Esophagus squamous epithelium (tissue), 5 donors: ENCODE measurements at places on chromosomes 12 and 14.
A peak's percentile ranks its signal among the peaks of the same experiment; 100 is the strongest.

DNA sequence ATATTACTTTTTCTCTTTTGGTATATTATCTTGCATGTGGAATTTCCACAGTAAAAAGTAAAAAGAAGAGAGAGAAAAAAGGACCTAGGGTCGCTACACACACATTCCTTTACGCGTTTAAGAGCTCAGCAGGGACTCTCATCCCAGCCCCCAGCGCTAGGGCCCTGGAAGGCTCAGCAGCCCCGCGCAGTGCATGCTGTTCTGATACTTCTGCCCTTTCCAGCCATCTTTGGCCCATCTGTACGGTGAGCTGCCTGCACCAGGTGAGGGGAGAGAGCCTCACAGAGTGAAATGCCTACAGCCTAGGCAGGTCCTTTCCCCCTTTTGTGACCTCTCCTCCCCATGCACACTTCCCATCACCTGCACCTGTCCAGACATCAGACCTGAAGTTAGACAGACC is 1.6 kb upstream of the LTBR start:
- H3K36me3 ChIP-seq: peaks cover 17% of the 10 kb centered on the region
- no peak for DNase-seq
- no peak overlapping the region for H3K4me3 ChIP-seq

DNA sequence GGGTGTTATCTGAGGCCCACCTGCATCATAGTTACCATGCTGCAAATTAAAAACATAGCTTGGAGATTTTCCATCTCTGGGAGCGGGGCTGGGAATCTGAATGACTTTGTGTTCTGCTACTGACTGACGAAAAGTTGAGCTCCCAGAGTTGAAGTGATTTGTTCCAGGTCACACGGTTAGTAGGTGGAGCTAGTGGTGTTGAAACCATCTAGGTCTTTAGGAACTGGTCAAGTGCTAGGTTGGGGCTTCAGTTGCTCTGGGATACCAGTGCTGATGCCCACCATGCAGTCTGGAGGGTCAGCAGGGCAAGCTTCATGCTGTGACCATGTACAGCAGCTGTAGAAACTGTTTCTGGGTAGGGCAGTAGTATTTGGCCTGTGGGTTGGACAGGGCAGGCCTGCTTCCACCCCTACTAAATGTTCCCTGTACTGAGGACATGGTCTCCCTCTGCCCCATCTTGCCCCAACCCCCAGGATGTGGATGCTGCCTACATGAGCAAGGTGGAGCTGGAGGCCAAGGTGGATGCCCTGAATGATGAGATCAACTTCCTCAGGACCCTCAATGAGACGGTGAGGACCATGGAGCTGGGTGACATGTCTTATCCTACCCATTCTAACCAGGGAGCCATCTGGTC is 5.3 kb downstream of the KRT7 start:
- DNase-seq: no peak
- no peak overlapping the region for H3K4me3 ChIP-seq
- H3K27ac ChIP-seq: no peak overlapping the region
- H3K27me3 ChIP-seq: peaks cover 18% of the 10 kb centered on the region

- H3K4me3 ChIP-seq: peak overlapping the region; percentile 84
- H3K4me1 ChIP-seq: peaks cover 22% of the 10 kb centered on the region
- H3K36me3 ChIP-seq: peaks cover 27% of the 10 kb centered on the region
Observed at GRCh38 chr12:74537126-74537706, 419 bp upstream of the ATXN7L3B start.

DNA sequence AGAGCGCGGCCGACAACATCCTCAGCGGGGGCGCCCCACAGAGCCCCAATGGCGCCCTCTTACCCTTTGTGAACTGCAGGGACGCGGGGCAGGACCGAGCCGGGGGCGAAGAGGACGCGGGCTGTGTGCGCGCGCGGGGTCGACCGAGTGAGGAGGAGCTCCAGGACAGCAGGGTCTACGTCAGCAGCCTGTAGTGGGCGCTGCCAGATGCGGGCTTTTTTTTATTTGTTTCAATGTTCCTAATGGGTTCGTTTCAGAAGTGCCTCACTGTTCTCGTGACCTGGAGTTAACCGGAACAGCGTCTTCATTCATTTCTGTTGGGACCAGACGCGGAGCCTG is 103.8 kb upstream of the FKBP4 start:
- H3K27me3 ChIP-seq: peaks cover 52% of the 10 kb centered on the region
- peaks cover 10% of the 10 kb centered on the region for H3K4me1 ChIP-seq
- H3K27ac ChIP-seq: no peak overlapping the region
- H3K36me3 ChIP-seq: peaks cover 12% of the 10 kb centered on the region
- DNase-seq: no peak

DNA sequence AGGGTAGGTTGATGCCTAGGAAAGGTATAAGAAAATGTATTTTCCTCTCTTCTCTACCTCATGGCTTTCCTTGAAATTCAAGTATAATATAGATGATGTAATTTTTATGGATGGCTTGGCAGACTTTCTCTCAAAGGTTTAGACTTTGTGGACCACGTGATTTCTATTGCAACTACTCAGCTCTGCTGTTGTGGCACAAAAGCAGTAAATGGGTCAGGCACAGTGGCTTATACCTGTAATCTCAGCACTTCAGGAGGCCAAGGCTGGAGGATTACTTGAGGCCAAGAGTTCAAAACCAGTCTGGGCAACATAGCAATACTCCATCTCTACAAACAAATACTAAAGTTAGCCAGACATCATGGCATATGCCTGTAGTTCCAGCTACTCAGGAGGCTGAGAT is 22.0 kb downstream of the SRP54 start:
- H3K4me1 ChIP-seq: no peaks in the 10 kb centered on the region
- no peak overlapping the region for H3K27ac ChIP-seq
- H3K4me3 ChIP-seq: no peak overlapping the region

- no peaks in the 10 kb centered on the region for H3K4me1 ChIP-seq
- H3K36me3 ChIP-seq: no peaks in the 10 kb centered on the region
- no peak overlapping the region for H3K4me3 ChIP-seq
- no peak overlapping the region for H3K27ac ChIP-seq
- no peak for DNase-seq
Observed at GRCh38 chr14:79036441-79036840, 866.3 kb downstream of the NRXN3 start.

DNA sequence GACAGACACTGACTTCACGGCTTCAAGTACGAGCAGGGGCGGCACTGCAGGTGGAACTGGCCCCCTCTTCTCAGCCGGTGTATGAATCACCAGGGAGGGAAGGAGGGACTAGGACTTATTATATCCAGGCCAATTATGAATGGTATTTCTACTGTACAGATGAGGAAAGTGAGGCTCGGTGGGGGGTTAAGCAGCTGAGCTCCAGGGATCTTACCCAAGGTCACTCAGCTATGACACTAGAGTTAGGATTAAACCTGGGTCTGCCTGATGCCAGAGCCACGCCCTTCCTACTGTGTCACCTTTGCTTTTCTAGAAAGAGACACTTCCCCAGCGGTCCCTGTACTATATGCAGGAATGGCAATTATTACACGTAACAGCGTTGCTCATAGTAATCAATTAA is 42.2 kb upstream of the NRXN3 start:
- no peak overlapping the region for H3K4me3 ChIP-seq
- H3K27me3 ChIP-seq: no peaks in the 10 kb centered on the region
- DNase-seq: no peak
- no peak overlapping the region for H3K27ac ChIP-seq

- H3K36me3 ChIP-seq: no peaks in the 10 kb centered on the region
- H3K4me1 ChIP-seq: peaks cover 24% of the 10 kb centered on the region
- H3K27me3 ChIP-seq: no peaks in the 10 kb centered on the region
- H3K27ac ChIP-seq: no peak overlapping the region
- no peak overlapping the region for H3K4me3 ChIP-seq
- DNase-seq: no peak
Observed at GRCh38 chr12:49973361-49973830, 649 bp downstream of the AQP6 start.

GRCh38 chr12:8746046-8746445 is 48.3 kb downstream of the RIMKLB start:
- H3K4me1 ChIP-seq: no peaks in the 10 kb centered on the region
- no peaks in the 10 kb centered on the region for H3K36me3 ChIP-seq
- no peak for DNase-seq
- no peaks in the 10 kb centered on the region for H3K27me3 ChIP-seq

DNA sequence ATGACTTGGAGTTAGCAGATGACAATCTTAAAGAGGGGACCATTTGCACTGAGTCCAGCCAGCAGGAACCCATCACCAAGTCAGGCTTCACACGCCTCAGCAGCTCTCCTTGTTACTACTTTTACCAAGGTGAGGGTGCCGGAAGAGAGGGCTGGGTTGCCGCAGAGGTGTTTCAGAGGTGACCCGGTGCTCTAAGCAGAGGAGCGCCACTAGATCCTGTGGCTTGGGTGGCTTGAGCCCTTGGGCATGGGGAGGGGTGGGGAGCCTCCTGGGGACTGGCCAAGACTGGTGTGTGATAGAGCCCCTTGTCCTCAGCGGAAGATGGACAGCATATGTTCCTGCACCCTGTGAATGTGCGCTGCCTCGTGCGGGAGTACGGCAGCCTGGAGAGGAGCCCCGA is 17.7 kb downstream of the POP5 start:
- H3K27me3 ChIP-seq: no peaks in the 10 kb centered on the region
- no peaks in the 10 kb centered on the region for H3K4me1 ChIP-seq
- no peak for DNase-seq
- no peak overlapping the region for H3K4me3 ChIP-seq
